ENCODE measurements at places on chromosomes 13 and 19.

GRCh38 chr13:106372199-106373155 is 163.0 kb downstream of the EFNB2 start:
- DNase-seq: no peak

DNA sequence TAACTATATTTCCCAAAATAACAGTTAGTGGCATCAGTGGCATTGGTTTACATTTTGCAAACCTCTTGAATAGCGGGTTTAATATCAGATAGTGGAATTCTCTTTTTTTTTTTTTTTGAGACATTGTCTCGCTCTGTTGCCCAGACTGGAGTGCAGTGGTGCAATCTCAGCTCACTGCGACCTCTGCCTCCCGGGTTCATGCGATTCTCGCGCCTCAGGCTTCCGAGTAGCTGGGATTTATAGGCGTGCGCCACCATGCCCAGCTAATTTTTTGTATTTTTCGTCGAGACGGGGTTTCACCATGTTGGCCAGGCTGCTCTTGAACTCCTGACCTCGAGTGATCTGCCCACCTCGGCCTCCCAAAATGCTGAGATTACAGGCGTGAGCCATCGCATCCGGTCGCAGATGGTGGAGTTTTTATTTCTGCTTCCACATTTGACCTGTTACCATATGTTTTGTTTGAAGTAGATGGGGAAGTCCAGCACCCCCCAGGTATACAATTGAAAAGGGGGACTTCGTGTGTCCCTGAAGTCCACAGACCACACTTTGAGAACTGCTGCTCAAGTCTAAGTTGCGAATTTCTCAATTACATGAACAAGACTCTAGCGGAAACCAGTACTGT is 40.5 kb upstream of the XPO4 start:
- no peak for DNase-seq

GRCh38 chr19:5250127-5250659 is 90.4 kb downstream of the PTPRS start:
- no peak for DNase-seq

DNA sequence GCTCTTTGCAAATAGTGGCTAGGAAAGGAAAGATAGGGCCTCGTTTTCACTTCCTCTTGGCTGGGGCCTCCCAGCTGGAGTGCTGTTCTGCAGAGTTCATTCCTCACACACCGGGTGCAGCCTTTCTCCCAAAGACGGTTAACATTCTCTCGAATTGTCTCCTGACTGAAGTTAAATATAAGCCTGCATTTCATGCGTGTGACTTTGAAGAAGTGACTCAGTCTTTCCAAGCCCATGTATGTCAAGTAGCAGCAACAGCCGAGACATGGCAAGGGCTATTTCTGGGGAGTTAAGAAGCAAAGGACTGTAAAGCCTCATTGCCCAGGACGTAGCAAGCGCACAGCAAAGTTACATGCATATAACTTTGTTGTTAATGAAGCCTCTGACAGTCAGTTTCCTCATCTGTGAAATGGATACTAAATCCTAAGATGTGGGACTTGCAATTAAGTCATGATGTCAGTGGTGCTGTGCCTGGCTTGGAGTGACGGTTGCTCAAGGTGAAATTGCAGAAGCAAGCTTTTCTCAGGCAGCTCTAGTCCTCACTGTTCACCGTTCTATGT is 502.4 kb downstream of the MYO16 start:
- no peak for DNase-seq

DNA sequence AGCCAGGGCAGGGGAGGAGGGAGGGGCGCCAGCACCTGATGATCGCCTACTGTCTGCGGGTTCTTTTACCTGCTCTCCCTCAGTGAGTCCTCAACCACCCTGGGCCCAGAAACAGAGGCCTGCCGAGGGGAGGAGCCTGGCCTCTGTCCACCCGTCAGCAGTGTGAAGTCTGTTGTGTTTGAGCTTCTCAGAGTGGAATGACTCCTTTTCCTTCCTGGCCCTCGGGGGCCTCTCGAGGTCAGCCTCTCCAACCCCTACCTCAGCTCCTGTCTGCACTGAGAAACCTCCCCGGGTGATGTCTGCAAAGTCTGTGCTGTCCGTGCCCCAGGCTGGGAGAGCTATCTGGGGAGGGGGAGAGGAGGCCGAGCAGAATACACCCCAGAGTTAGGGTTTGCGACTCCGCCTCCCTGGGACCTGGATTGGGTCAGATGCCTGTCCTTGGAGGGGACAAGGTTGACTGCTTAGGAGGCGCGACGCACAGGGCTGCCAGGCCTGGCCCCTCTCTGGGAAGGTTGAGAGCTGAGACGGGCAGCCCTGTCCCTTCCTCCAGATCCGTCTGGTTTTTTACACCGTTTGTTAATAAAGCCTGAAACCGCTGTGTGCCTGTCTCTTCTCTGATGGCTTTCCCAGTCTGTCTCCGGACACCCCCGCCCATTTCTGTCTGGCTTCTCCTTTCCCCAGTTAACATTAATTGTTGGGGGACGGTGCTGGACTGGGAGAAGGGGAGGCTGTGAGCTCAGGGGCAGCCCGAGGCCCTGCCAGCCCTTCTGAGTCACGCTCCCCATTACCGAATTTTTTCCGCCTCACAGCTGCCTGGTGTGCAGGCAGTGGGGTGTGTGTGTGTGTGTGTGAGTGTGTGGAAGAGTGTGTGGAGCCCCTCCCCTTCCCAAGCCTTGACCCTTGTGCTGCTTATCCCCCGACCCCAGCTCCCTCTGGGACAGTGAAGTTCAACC is 989 bp upstream of the SSC5D start:
- peak; percentile 40 for DNase-seq

GRCh38 chr13:24264976-24265375 is 44.4 kb upstream of the C1QTNF9 start:
- DNase-seq: peak; percentile 81

GRCh38 chr13:112742583-112742982 is 52.7 kb downstream of the ATP11A start:
- no peak for DNase-seq

DNA sequence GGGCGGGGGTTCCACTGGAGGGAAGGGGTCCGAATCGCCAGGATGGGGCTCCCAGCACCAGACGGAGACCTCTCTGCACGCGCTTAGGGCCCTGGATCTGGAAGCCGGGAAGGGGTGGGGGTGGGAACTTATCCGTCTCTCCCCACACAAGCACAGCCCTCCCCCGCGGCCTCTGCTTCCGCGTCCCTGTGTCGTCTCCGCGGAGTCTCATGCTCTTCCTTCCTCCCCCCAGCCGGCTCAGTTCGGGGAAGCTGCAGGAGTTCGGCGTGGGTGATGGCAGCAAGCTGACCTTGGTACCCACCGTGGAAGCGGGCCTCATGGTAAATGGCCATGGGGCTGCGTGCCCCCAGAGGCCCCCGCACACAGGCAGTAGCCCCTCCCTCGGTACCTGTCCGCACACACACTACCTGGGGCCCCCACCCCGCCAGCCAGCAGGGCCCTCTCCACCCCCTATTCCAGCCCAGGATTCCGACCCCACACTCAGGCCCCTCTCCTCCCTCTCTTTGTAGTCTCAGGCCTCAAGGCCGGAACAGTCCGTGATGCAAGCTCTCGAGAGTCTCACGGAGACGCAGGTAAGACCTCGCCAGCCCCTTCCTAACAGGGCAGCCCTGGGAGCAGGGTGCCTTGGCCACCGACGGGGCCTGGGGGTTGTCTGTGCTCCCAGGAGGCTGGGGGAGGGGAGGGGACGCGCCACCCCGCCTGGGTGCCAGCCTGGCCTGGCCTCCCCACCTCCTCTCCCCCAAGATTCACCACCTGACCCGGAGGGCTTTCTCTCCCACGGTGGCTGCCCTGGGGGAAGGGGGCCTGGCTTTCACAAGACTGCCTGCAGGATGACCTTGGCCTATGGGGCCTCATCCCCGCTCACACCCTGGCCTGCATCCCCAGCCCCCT is 3.2 kb downstream of the MIDN start:
- DNase-seq: peak; percentile 58
